Astrocyte (in vitro differentiated cells and primary cell): ENCODE measurements at places on chromosomes 1 and 21. TPM values are rescaled to one million over a fixed set of nuclear protein-coding genes. Genes with fewer than 3 reads are reported as not detected.
A peak's percentile ranks its signal among the peaks of the same experiment; 100 is the strongest.

VWA1 gene
- 60.4 and 81.2 TPM in 2 replicates for total RNA-seq

DNA sequence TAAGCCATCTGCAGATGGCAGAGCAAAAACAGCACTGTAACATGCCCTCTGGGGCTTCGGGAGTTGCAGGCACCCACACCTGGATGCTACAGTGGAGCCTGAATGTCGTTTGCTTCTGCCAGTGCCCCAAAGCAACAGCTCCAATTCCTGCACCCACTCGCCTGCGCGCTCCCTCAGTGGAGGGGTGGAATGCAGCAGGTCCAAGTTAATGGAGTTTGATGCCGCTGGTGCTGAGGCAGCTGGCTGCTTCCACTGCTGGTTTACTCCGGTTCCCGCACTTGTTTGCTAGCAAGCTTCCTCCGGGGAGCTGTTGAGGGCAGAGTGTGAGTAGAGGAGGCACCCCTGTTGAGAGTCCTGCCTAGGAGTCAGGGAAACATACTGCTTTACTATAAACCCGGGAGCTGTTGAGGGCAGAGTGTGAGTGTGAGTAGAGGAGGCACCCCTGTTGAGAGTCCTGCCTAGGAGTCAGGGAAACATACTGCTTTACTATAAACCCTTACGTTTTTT, 584.0 kb upstream of the TMPRSS15 start:
- no peaks in the 10 kb centered on the region for H3K27me3 ChIP-seq
- DNase-seq: no peak
- H3K27ac ChIP-seq: no peak overlapping the region

DNA sequence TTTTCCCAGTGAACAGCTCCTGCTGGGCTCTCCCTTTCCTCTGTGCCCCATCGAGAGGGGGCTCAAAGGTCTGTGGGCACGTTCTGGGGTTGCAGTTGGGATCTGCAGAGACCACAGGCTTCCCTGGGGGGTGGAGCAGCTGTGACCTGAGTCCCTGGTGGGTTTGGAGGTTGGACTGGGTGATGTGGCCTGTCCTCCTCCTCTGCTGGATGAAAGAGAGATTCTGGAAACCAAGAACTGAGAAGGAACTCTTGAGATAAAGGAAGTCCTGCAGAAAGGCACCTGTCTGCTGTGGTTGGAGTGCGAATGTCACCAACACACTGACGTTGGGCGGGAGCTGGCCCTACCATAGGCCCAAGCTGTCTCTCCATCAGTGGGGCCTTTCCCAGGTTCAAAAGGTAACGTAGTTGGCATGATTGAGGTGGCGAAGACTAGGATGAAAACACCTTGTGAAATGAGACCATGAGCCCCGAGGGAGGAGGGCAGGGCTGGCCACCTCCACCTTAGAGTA, 35.8 kb upstream of the ETV3 start:
- no peak overlapping the region for H3K4me3 ChIP-seq
- H3K27me3 ChIP-seq: peaks cover 18% of the 10 kb centered on the region
- no peak overlapping the region for H3K27ac ChIP-seq
- no peak for DNase-seq
- no peaks in the 10 kb centered on the region for H3K4me1 ChIP-seq

- DNase-seq: peak; percentile 32
- peak overlapping the region; percentile 48 for H3K27ac ChIP-seq
- no peaks in the 10 kb centered on the region for H3K36me3 ChIP-seq
- H3K27me3 ChIP-seq: no peaks in the 10 kb centered on the region
- peak overlapping the region; percentile 92 for H3K4me3 ChIP-seq
Measured at GRCh38 chr1:225882694-225883615, 775 bp upstream of the TMEM63A start.

DNA sequence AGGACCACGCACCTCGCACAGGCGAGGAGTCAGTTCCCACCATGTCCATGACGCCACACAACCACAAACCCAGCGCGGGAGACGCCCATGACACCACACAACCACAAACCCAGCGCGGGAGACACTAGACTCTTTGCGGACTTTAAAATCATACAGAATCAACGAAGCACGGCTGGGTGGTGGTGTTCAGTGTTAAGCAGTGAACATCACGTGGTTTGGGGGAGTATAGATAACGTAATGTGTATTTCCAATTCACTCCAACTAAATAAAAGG, 19.2 kb downstream of the PTTG1IP start:
- peaks cover 28% of the 10 kb centered on the region for H3K36me3 ChIP-seq
- H3K27me3 ChIP-seq: no peaks in the 10 kb centered on the region
- H3K4me3 ChIP-seq: no peak overlapping the region
- no peak for DNase-seq

FAM72C gene
- total RNA-seq: 0.41 and 0.61 TPM in 2 replicates

- no peak overlapping the region for H3K27ac ChIP-seq
- no peak overlapping the region for H3K4me3 ChIP-seq
- peak; percentile 27 for DNase-seq
- peaks cover 23% of the 10 kb centered on the region for H3K36me3 ChIP-seq
- H3K4me1 ChIP-seq: peaks cover 4% of the 10 kb centered on the region
- no peaks in the 10 kb centered on the region for H3K27me3 ChIP-seq
Measured at GRCh38 chr1:12314333-12314903, 84.6 kb downstream of the VPS13D start.

SH2D2A gene
- total RNA-seq: 0.89 and 1.1 TPM in 2 replicates

DNA sequence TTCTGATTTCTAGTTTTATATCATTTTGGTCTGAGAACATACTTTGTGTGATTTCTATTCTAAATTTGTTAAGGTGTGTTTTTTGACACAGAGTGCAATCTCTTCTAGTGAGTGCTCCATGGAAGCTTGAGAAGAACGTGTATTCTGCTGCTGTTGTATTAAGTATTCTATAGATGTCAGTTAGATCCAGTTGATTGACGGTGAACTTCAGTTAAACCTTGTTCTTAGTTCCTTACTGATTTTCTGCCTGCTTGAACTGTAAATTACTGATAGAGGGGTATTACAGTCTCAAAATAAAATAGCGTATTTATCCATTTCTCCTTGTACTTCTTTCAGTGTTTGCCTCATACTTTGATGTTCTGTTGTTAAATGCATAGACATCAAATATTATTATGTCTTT, 248.1 kb upstream of the GREM2 start:
- DNase-seq: no peak
- no peak overlapping the region for H3K4me3 ChIP-seq
- no peaks in the 10 kb centered on the region for H3K36me3 ChIP-seq
- no peak overlapping the region for H3K27ac ChIP-seq
- H3K27me3 ChIP-seq: no peaks in the 10 kb centered on the region
- no peaks in the 10 kb centered on the region for H3K4me1 ChIP-seq

- peaks cover 53% of the 10 kb centered on the region for H3K4me1 ChIP-seq
- DNase-seq: no peak
- no peaks in the 10 kb centered on the region for H3K36me3 ChIP-seq
- no peaks in the 10 kb centered on the region for H3K27me3 ChIP-seq
- H3K4me3 ChIP-seq: no peak overlapping the region
- H3K27ac ChIP-seq: no peak overlapping the region
Measured at GRCh38 chr21:45291613-45292398, 4.1 kb upstream of the POFUT2 start.

SELENBP1 gene
- 7.2 and 7.3 TPM in 2 replicates for total RNA-seq

SRP9 gene
- total RNA-seq: 269 and 275 TPM in 2 replicates
